MCF 10A (cell line): ENCODE measurements at places on chromosomes 3 and 15. TPM values are rescaled to one million over a fixed set of nuclear protein-coding genes. Genes with fewer than 3 reads are reported as not detected.

Gene IL17RB
- 0.19 and 0.42 TPM in 2 replicates for total RNA-seq

Gene SLC22A14
- 0.44 and 0.64 TPM in 2 replicates for total RNA-seq

Gene CADPS
- total RNA-seq = not detected in 2 replicates

Gene SHF
- total RNA-seq = 0.34 and 0.44 TPM in 2 replicates

Gene GPX1
- total RNA-seq = 576 and 589 TPM in 2 replicates

Gene DNAH1
- 3.0 and 7.6 TPM in 2 replicates for total RNA-seq

- peak; percentile 35 for DNase-seq
- H3K4me1 ChIP-seq = peaks cover 9% of the 10 kb centered on the region
- H3K4me3 ChIP-seq = peak overlapping the region; percentile 90
- no peak overlapping the region for H3K27ac ChIP-seq
- H3K36me3 ChIP-seq = no peaks in the 10 kb centered on the region
These were observed 226.7 kb upstream of the C2CD4B start for GRCh38 chr15:62391641-62392262.

DNA sequence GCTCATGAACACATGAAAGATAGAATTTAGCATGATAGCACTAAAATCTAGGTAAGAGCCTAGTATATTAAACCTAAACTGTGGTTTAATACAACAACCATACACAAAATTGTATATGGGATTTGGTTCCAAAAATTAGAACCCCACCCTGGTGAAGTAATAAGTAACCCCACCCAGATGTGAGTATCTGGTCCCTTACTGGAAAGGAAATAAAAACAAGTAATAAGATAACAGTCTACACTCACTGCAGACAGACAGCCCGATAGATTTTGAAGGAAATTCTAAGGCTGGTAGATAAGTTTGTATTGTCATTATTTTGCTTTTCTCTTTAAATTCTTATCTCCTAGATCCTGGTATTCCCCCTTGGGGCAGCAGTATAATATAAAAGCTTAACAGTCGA, 184.9 kb downstream of the ZBTB20 start:
- no peaks in the 10 kb centered on the region for H3K4me1 ChIP-seq
- no peaks in the 10 kb centered on the region for H3K27me3 ChIP-seq
- DNase-seq = no peak
- H3K27ac ChIP-seq = no peak overlapping the region
- H3K36me3 ChIP-seq = peaks cover 6% of the 10 kb centered on the region

GRCh38 chr3:143855183-143855582, 6.9 kb upstream of the SLC9A9 start:
- no peak overlapping the region for H3K27ac ChIP-seq
- no peak for DNase-seq
- peaks cover 18% of the 10 kb centered on the region for H3K4me1 ChIP-seq
- peaks cover 6% of the 10 kb centered on the region for H3K36me3 ChIP-seq
- H3K4me3 ChIP-seq = no peak overlapping the region

- DNase-seq = no peak
- H3K27me3 ChIP-seq = no peaks in the 10 kb centered on the region
- H3K4me1 ChIP-seq = no peaks in the 10 kb centered on the region
- no peak overlapping the region for H3K27ac ChIP-seq
- H3K36me3 ChIP-seq = no peaks in the 10 kb centered on the region
These were observed 469.6 kb downstream of the EDEM1 start for GRCh38 chr3:5657106-5657505.

DNA sequence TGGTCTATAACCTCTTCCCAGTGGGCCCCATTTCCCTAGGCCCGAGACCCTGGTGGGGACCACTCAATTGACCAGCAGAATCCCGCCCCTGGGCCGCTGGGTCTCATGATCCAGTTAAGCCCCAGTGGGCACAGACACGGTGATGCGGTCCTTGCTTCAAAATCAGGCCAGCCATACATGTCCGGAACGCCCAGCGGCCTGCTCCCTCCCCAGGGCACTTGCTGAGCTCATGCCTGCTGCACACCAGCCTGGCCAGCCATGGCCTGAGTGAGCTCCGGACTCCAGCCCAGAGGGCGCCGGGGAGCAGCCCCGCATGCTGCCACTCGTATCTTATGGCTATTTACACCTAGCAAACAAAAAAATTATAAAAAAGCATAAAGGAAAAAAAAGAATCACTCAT, 34.4 kb upstream of the IQSEC1 start:
- no peaks in the 10 kb centered on the region for H3K4me1 ChIP-seq
- H3K36me3 ChIP-seq = no peaks in the 10 kb centered on the region
- H3K4me3 ChIP-seq = no peak overlapping the region
- peaks cover 36% of the 10 kb centered on the region for H3K27me3 ChIP-seq
- no peak overlapping the region for H3K27ac ChIP-seq

DNA sequence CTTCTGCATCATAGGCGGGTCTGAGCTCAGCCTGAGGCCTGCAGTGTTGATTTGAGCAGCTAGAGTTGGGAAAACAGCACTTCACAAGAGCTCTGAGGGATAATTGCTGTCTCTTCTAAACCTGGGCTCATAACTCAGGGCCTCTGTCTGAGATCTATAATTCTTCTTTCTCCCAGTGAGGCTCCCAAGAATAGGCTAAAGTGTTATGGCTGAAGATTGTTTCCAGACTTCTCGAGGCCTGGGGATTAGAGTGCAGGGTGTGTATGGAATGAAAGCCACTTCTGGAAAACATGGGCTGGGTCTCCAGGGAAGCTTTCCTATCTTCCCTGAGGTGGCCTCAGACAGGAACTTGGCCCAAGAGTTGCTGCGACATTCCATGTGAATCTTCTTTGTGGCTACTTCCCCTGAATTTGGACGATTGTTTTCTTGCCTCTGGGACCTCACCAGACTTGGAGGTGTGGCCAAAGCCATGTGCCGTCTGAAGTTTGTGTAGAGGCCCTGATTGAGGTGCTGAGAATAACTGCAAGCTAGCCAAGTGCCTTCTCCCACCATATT, 26.5 kb downstream of the MTMR14 start:
- H3K4me1 ChIP-seq = no peaks in the 10 kb centered on the region
- H3K27me3 ChIP-seq = no peaks in the 10 kb centered on the region
- no peak for DNase-seq
- H3K4me3 ChIP-seq = no peak overlapping the region
- no peak overlapping the region for H3K27ac ChIP-seq

DNA sequence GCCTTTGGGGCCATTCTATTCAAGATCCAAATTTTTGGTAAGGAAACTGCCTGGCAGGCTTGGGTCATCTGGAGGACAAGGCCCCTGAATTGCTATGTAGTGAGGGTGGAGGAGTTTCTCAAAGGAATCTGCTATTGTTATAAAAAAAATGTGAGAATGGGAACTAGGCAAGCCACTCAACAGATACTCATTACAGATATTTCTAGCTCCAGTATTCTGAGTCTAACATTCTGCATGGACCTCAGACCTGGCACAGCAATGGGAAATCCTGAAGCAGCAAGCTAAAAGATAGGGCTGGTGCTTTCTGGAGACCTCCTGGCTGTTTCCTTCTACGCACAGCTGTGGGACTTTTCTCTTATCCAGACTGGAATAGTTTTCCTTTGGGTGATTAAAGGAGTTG, 430.7 kb upstream of the RBMS3 start:
- no peak for DNase-seq
- no peak overlapping the region for H3K4me3 ChIP-seq
- H3K36me3 ChIP-seq = no peaks in the 10 kb centered on the region

DNA sequence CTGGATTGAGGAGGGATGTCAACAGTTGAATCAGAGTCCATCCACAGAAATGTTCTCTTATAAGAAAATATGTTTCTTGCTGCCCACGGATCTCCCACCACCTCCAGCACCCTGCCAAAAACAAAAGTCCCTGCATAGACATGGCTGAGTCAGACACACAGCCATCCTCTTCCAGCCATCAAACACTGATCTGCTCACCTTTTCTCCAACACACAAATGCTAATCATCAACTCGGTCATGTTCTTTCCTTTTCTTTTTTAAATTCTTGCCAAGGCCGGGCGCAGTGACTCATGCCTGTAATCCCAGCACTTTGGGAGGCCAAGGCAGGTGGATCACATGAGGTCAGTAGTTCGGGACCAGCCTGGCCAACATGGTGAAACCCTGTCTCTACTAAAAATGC, 110.7 kb upstream of the IL12A start:
- H3K4me1 ChIP-seq = peaks cover 37% of the 10 kb centered on the region
- peaks cover 5% of the 10 kb centered on the region for H3K36me3 ChIP-seq
- DNase-seq = peak; percentile 47
